ENCODE measurements at places on chromosomes 1 and 21.

DNA sequence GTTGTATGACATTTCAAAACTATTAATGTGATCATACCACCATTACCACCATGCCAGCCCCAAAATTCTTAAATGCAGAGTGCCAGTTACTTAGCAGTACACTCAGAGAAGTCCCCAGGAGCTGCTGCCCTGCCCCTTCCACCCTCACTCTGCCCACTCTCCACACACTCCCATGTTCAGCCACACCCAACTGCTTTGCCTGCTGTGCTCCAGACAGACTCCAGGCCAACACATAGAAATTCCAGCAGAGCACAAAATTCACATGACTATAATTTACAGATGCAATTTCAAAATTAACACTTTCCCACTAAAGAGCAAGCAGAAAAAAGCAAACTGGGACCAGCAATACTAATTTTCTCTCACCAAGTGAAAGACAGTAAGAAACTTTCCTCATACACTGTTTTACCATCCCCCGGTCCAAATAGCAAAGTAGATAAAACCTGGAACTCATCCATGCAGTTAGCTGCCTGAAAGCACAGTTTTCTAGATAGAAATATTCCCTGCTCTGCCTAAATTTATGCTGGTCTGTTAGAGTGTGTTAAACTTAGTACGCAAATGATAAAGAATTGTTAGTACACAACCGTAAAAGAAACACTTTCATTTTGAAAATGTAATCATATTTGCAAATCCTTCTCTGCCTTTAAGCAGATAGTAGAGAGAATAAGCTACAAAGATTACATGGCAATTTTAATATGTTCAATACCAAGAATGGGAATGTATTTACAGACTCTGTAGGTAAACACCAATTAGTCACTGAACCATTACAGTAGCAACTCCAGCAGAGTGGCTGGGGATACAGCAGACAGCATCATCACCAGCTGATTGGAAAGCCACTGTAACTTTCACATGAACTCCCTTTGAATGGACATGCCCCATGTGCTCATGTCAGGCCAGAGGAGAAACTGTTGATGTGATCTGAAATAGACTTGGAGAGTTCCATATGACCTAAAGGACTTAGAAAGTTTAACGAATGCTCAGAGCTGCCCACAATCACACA lies 176.5 kb downstream of the VAV3 start:
- DNase-seq, result no peak

- no peak for DNase-seq
Measured at GRCh38 chr1:31609514-31610118, 7.9 kb upstream of the HCRTR1 start.

- DNase-seq, result no peak
Measured at GRCh38 chr1:43044572-43045361, 86.1 kb upstream of the SLC2A1 start.

- no peak for DNase-seq
Measured at GRCh38 chr1:12798911-12799310, 7.7 kb downstream of the PRAMEF1 start.

- DNase-seq, result no peak
Measured at GRCh38 chr21:34705011-34705410, 36.2 kb downstream of the CLIC6 start.

GRCh38 chr1:14149431-14149830 lies 449.1 kb upstream of the KAZN start:
- DNase-seq, result no peak

GRCh38 chr21:28356422-28356821 lies 636.3 kb downstream of the LTN1 start:
- no peak for DNase-seq

DNA sequence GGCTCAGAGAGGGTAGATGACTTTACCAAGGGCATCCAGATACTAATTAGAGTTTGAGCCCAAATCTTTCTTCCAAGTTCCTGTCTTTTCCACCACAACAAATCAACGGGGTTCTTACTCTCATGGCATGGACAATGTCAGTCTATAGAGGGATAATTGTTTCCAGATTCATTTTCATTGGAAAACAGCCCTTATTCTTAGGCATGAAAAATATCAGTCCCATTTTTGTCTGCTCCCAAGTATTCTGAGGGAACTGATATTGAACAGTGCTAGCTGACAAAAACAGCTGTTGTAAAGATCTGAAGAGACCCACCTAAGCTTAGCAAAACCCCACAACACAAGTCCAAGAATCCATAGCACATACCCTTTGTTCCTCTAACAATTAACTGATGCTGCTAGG lies 349.1 kb upstream of the BEND5 start:
- no peak for DNase-seq

DNA sequence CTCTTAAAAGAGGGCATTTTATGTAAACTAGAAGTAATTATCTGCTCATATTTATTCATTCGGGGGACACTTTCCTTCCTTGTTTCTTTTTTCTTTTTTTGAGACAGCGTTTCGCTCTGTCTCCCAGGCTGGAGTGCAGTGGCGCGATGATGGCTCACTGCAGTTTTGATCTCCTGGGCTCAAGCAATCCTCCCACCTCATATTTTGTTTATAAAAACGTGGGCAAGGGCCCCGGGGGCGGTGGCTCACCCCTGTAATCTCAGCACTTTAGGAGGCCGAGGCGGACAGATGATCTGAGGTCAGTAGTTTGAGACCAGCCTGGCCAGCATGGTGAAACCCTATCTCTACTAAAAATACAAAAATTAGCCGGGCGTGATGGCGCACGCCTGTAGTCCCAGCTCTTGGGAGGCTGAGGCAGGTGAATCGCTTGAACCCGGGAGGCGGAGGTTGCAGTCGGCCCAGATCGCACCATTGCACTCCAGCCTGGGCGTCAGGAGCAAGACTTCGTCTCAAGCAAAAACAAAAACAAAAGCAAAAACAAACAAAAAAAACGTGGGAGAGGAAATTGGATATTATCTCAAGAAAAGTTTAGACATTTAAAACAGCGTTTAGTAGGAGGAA lies 926 bp upstream of the DFFA start:
- DNase-seq, result no peak

DNA sequence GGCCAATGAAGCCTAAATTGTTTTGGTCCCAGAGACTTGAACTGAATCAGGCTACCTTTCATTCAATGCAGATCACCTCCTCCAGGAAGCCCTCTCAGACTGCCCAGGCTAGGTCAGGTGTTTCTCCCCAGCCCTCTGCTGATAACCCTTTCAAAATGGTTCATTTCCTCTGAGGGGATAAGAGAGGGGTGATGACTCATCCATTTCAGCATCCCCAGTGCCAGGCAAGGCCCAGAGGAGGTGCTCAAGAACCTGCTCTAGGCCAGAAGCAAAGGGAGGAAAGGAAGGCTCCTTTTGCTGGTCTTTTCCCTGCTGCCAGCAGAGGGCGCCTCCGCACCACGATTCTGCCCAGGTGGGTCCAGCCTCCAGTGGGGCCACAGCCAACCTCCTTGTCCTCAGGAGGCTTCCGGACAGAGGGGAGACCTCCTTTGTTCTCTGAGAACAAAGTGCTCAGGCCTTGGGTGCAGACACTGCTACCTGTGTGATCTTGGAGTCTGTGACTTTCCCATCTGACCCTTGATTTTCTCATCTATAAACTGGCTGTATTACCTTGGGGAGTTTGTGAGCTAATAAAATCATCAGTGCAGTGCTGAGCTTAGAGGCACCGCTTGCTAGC lies 45.3 kb upstream of the ARHGEF10L start:
- peak; percentile 78 for DNase-seq

DNA sequence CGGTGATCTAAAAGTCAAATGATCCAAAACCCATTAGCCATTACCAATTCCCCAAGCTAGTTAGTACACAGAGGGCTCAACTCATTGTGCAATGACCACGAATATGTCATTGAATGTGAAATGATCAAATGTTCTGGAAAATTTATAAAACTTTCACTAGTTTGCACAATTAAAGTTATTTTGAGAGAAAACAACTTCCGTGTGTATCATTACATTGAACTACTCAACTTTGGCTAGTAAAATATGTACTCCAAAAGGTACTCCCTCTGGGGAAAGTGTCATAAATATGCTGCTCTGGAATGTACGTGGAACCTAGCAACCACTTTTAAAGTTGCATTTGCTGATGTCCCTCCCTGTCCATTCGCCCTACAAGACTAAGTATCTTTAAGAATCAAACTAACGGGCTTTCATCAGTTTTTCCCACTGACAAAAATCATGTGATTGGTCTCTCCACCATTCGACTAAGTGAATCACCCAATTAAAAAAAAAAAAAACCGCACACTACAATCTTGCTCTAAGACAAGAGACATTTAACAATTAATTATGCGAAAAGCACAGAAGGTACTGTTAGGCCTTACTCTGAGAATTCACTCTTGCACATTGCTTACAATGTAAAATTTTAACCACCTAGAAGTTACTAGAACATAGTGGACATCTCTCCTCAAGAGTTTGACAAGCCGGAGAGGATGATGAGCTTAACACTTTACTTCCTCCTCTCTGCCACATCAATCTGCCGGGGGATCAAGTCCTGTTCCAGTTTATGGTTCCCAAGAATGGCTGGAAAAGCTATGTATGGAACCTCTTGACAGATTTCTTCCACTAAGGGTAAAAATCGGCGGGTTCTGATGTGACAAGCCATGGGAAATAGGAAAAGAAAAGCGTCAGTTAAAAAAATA lies 1.2 kb downstream of the ACBD3 start:
- peak; percentile 19 for DNase-seq

- peak; percentile 12 for DNase-seq
Measured at GRCh38 chr1:86382878-86383277, 13.2 kb downstream of the ODF2L start.

GRCh38 chr1:58405660-58406059 lies 140.9 kb downstream of the OMA1 start:
- DNase-seq, result no peak

Data from ACHN (cell line).